ENCODE measurements at places on chromosomes 3 and 15.
A peak's percentile ranks its signal among the peaks of the same experiment; 100 is the strongest.

DNA sequence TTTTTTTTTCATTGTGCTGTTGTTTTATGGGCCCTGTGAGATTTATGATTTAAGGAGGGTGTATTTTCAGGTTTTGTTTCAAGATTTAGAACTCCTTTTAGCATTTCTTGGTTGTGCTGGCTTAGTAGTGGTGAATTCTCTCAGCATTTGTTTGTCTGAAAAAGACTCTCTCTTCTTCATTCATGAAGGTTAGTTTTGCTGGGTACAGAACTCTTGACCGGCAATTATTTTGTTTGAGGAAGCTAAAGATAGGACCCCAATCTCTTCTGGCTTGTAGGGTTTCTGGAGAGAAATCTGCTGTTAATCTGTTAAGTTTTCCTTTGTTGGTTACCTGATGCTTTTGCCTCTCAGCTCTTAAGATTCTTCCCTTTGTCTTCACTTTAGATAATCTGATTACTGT lies 46.9 kb downstream of the LYSMD4 start:
- no peak for DNase-seq

GRCh38 chr3:36693670-36694069 lies 70.7 kb downstream of the DCLK3 start:
- DNase-seq, result no peak

GRCh38 chr3:182740710-182741109 lies 52.6 kb upstream of the ATP11B start:
- DNase-seq, result no peak

- DNase-seq, result no peak
Measured at GRCh38 chr3:6734395-6734746, 126.5 kb upstream of the GRM7 start.

DNA sequence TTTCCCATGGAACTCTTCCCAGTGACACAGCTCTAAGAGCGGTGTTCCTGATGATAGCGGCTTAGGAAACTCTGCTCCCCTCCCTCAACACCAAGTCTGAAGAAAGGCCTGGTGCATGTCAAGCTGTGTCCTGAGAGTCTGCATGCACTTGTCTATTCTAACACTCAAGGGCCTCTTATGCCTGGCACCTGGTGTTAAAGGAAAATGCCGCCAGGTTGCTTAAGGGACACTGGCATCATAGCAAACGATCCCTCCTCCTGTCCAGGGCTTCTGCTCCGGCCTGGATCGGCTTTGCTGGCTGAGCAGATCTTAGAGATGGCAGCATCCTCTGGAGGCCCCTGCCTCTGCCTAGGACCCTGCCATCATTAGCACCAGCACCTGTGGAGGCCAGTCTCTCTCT lies 121.7 kb downstream of the MEGF11 start:
- no peak for DNase-seq

DNA sequence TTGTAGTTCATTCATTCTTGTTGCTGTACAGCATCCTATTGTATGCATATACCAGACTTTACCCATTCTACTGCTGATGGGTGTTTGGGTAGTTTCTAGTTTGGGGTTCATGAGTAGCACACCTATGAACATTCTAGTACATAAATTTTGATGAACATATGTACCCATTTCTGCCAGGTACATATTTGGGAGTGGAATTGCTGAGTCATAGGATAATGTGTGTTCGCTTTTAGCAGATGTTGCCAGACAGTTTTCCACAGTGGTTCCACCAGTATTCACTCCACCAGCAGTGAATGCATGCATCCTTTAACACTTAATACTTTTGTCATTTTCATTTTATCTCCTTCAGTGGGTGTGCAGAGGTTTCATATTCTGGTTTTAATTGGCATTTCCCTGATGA lies 3.4 kb upstream of the SCN5A start:
- no peak for DNase-seq

- DNase-seq, result no peak
Measured at GRCh38 chr3:105907777-105908176, 39.0 kb upstream of the CBLB start.

DNA sequence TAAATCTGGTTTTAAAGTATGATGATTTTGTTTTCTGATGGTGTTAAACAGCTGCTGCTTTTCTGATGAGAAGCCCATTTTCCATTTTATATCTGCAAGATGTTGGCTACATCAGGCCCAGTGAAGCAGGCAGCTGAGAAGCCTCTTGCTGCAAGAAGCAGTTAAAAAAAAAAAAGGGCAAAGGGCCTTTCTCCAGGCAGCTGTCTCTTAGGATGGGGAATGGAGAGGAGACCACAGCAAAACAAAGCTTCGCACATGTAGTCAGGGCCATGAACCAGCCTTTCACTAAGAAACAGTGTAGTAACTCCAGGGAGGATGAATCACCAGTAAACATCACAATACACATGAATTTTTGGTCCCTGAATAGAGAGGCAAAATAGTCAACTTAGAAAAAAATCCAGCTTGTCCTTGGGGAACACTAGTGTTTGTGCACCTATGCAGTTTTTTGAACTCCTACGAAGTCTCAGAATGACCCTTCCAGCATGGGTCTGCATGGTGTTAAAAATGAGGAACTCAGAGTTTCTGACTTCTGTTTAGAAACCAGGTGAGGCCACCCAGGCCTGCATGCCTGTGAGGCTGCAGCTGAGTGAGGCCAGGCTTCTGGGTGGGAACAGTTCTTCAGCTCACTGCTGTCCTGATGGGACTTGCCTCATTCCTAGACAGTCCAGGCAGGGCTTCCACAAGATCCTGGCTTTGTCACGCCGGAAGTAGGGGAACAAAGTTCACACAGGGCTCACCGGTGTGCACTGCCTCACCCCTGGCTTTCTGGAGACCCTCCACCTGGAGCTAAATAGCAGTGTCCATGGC lies 518.7 kb downstream of the MCTP2 start:
- no peak for DNase-seq

DNA sequence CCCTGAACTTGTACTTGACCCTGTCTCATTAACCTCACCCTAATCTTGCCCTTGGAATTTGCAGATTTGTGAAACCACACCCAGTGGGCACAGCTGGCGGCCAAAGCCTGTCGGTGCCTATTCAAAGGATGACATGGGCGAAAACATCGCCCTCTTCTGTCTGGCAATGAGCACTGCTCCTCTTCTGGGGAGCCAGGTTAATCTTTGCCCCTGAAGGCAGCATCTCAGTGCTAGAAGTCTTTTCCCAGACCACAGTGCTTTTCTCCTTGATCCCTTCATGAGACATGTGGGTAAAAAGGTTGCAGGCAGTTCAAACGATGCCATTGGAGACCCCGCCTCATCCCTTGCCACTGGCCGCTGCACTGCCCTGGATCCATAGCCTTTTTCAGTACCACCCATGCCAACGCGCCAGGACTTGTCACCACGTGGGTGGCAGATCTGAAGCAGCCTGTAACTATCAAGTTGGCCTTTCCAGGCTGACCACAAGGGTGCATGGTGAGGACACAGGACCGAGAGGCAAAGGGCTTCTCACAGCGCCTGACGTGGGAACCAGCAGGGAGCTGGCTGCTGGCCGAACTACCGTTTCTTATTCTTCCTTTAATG lies 6.5 kb upstream of the DNASE1L3 start:
- DNase-seq, result peak; percentile 28

- no peak for DNase-seq
Measured at GRCh38 chr3:14131134-14131533, 6.3 kb downstream of the TMEM43 start.

- no peak for DNase-seq
Measured at GRCh38 chr3:16236030-16236639, 28.6 kb downstream of the DPH3 start.

- no peak for DNase-seq
Measured at GRCh38 chr3:195096484-195097330, 174.3 kb downstream of the XXYLT1 start.

DNA sequence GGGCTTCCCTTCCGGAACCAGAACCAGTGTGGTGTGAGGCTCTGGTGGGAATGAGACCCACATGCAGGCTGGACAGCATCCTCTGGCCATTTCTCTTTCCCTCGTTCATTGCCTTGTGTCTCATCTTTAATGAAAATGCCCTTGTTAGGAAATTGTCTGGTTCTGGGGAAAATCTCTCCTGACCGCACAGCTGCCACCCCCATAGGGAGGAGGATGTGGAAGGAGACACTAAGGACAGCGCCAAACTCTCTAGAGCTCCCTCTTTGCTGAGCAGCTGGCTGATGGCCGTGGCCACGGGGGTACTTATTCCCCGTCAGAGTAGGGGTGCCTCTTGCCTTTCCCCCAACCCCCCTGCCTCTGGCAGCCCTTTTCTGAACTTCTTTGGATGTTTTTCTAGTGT lies 297.6 kb upstream of the C2CD4B start:
- no peak for DNase-seq

DNA sequence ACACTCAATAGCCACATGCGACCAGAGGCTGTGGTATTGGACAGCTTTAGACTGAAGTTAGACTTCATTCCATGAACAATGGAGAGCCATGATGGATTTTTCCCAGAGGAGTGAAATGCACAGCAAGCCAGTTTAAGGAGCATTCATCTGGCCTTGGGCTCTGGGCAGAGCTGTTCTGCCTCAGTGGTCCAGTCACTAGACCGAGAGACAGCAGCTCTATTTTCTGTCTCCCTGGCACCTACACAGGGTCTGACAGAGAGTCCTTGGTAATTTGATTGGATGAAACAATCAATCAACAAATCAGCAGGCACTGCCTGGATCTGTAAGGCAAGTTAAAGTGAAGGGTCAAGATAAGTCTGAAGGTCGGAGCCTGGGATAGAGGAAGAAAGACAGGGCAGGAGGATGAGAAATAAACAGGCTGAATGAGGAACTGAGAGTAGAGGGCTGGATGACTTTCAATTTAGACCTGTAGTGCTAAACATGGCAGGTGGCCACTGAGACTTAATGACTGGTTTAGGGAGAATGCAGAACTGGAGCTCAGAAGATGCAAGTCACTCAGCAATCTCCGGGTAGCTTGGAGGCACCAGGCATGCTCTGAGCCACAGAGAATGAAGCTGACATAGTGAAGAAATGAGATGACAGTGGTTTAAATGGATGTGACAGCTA lies 98.5 kb upstream of the SLC25A36 start:
- DNase-seq, result no peak

GRCh38 chr3:97948351-97949109 lies 23.7 kb downstream of the RIOX2 start:
- DNase-seq, result no peak

DNA sequence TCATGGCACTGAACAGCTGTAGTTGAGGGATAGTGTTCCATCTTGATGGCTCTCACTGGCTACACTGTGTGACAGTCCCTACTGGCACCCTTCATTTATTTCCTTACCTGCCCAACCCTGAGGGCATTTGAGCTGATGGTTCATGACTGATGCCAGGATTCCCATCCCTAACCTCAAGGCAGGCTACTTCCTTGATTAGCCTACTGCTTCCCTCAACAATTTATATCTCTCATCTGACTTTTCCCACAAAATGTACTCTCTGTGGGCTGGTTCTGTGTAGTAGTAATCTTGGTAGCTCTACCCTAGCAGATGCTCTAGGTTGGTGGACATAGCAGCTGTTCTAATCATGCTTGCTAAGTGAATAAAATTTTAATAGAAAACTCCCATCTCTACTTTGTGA lies 106.0 kb downstream of the THRB start:
- no peak for DNase-seq

DNA sequence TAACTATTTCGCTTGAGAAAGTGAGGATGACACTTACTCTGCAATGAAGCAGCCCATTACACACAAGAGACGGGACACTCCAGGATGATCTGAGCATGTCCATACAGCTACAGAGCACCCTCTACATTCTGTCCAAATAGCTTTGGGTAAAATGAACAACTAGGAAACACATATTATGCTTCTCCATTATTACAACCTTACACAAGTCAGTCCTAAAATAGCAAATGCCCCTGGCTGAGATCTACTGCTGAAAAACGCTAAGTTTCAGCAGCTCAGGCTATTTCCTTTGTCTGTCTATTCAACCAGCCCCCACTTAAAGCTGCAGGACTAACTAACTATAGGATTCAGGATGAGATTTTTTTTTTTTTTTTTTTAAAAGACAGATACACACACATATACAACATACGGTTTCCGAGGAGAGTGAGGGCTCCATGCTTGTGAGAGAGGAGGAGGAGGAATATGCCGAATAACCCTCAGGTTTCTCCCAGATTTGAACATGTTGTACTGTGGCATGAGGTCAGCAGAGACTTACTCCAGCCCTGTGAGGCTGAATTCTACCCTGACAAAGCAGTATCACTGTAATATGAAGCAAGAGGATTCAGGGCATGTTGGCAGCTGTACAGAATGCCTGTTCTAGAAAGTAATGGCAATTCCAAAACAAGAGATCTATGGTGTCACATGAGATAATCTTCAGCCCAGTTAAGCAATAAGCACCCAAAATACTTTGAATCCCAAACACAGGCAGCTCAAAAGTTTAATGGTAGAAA lies 117.3 kb upstream of the PLXND1 start:
- DNase-seq, result no peak

DNA sequence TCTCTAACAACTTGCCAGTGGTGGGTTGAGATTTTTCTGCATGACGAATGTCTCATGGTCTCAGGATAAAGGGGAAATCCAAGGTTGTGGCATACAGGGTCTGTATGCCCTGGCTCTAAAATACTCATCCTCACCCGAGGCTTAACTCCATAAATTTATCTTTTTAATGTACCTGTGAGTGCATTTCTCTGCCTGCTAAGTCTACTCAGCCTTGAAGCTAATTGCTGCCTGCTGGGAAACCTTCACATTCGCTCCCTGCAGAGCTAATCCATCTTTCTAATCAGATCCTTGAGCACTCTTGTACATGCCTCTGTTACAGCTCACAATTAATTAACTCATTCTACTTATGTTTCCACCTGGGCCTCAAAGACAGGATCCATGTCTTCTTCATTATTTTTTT lies 93.8 kb downstream of the CMSS1 start:
- DNase-seq, result no peak

GRCh38 chr15:32646291-32646690 lies 4.8 kb downstream of the SCG5 start:
- DNase-seq, result no peak

DNA sequence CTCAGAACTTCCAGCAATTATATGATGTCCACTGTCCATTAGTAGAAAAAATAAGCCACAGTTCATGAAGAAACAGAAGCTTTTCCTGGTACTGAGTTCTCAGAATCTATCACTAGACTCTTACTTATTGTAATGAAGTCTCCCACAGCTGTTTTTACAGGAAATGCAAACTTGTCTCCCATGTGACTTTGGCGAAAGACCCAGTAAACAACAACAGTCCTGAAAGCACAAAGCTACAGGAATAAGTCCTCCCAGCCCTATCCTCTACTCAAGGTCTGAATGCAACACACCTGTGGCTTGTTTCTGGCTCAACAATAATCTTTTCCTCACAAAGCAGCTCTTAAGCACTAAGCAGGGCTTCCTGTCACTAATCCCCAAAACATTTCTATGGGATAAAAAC lies 55.9 kb downstream of the EOMES start:
- DNase-seq, result no peak

- no peak for DNase-seq
Measured at GRCh38 chr15:25731411-25731810, 131.7 kb downstream of the ATP10A start.

GRCh38 chr3:189276444-189277219 lies 104.9 kb downstream of the TPRG1 start:
- DNase-seq, result no peak

- no peak for DNase-seq
Measured at GRCh38 chr15:37019479-37020433, 80.6 kb downstream of the MEIS2 start.

Measured in stimulated activated CD4-positive, alpha-beta T cell treated with anti-CD3 and anti-CD28 coated beads, Interleukin-15, amount 100 ng/mL, for 1 hour (primary cell).